Upper lobe of right lung (tissue), 1 donor: ENCODE measurements at places on chromosomes 4 and X.

GRCh38 chr4:23839279-23839678 is 50.6 kb downstream of the PPARGC1A start:
- DNase-seq: no peak

DNA sequence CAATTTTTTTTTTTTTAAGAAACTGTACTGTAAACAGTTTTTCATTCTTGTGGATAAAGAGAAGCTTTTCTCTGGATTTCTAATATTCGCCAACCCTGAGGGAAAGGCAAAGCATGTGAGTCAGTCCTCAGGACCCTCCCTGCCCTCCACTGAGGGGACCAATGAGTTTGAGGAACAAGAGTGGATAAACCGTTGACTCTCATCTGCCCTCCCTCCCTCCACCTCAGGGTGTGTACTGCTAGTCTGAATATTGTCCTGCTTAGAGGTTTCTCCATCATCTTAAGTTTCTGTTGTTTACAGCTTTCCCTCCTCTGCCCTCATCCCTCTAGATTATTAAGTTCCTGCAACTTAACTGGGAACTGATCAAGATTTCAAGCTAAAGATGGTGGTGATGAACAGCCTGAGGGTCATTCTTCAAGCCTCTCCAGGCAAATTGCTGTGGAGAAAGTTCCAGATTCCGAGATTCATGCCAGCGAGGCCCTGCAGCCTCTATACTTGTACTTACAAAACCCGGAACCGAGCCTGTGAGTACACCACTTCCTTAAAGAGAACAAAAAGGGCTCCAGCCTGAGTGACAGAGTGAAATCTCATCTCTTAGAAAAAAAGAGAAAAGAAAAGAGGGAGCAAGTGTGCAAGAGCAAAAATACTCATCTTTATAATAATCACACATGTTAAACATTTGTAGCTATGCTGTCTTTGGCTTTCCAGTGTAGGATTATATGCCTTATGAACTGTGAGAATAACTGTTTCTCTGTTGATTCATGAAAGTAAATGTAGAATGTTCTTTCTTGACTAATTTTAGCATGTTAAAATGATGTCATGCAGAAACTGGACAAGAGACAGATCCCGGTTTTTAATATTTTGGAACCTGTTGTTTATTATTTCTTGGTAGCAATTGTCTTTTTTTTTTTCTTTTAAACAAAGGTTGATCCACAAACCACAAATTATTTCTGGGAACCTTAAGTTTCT is 11.9 kb downstream of the CA5B start:
- DNase-seq: no peak

DNA sequence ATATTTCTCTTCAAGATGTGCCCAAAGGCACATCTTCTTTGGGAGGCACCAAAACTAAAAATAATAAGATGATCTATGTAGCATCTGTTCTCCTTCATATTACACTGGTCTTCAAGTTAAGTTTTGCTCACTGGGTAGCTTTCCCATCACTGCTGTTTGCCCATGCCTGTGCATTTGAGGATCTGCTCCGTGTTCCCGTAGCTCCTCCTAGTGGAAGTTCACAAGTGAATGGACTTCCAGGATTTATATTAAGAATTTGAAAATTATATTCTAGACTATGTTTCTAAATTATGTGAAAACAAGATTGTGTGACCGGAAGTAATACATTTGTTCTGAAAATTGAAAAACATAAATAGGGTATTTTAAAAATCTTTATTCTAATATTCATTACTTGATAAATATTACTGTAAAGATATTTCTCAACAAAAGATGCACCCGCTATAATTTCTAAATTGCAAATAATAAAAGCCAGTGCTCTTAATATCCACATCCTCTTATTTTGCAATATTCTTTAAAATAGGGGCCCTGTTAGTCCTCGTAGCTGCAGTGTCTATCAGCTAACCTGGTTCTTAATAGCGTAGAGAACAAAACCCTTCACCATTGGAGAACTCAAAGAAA is 147.7 kb downstream of the RBM46 start:
- DNase-seq: no peak

DNA sequence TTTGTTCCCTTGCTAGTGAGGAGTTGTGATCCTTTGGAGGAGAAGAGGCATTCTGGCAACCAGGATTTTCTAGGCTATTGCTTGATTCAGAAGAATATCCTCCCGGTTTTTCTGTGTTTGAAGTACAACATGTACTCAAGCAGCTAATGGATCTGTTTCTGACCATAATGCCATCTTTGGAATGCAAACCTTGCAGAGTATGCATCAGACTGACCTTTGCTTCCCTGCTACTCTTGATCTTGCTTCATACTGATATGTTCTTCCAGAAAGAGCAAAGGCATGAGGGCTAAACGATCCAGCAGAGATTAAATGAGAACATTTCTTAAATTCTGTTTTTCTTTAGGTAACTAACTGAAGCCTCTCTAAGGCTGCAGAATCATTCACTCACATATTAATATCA is 265.4 kb upstream of the SLC7A11 start:
- no peak for DNase-seq

DNA sequence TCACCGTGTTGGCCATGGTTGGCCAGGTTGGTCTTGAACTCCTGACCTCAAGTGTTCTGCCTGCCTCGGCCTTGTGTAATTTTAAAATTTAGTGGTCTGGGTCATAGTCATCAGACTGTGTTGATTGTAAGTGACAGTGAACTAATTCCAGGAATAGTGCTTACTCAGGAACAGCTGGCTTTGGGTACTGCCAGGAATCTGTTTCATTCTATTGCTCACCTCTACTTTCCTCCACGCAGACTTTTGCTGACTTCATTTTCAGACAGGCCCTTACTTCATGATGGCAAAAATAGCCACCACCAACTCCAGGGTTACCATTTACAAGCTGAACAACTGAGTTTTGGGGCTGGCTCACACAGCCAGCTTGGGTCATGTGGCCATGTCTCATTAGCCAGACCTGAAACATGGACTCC is 54.6 kb downstream of the FNIP2 start:
- DNase-seq: no peak

DNA sequence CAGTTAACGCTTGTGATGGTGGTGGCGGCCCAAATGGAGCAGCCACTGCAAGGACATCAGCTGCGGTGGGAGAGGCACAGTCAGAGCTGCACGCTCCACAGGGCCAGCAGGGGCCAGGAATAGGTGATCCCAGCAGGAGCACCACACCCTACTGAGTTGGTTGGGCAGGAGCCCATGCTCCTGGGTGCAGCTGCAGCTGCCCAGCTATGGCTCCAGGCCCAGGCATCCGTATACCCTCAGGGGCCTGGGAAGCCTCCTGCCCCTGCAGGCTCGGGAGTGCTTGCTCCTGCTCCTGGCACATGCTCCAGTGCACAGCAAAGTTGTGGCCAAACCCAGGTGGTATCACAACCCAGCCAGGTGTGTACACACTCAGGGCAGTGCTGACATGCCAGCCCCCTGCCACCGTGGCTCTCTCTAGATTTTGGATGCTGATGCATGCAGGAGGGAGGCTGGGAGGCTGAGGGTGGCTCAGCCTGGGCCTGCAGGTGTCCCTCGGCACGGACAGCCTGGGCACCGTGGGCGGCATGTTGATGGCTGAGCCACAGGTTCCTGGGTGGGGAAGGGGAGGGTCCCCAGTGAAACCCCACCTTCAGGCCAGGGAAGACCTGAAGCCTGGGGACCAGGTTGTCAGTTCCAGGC is 150.2 kb downstream of the CXXC4 start:
- peak; percentile 46 for DNase-seq

DNA sequence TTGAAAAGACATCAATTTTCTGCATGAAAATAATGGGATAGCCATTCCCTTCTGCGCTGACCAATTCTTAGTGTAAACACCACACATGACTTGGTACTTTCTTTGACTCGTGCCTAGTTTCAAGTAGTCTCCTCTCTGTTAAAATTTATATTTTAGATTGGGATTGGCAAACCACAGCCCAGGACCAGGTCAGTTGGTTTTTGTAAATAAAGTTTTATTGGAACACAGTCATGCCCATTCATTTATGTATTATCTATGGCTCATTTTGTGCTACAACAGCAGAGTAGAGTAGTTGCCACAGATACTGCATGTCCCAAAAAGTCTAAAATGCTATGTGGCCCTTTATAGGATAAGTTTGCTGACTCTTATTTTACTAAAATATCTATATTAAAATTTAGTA is 46.7 kb downstream of the BMX start:
- DNase-seq: no peak

DNA sequence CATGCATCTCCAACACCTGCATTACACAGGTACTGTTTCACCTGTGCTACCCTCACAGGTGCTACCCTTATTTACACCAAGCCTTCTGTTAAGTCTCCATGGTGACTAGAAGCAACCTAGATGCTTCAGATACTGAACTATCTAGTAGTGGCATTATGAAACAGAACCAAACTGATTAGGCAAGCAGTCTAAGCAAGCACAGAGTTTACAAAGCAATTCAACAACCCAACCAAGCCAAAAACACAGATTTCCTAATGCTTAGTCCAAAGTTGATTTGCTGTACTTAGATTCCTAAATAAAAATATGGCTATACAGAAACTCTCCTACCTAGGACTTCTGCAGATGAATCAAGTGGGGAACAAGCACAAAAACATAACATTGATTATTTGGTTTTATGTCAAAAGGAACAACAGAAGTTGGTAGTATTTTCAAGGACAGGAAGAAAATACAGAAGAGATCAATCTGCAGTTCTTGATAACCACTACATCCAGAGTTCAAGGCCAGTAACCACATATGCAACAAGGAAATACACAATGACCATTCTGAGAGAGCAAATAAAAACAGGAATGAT is 3.2 kb downstream of the TAPT1 start:
- DNase-seq: no peak

DNA sequence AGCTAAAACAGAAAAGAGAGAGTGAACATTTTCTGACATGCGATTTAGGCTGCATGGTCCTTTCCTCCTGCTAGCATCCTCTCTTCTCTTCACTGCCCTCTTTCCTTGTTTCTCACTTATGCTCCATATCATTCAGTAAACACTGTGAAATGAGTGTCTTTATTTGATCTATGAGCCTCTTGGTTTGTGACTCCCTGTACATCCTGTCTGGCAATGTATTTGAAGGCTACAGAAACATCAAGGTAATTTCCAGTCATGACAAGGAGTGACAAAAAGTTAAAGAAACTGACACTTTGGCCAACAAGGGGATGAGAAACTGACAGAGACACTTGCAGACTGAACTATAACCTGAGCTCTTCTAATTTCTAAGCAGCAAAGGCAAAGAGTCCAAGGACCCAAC is 8.7 kb downstream of the FTHL17 start:
- no peak for DNase-seq

DNA sequence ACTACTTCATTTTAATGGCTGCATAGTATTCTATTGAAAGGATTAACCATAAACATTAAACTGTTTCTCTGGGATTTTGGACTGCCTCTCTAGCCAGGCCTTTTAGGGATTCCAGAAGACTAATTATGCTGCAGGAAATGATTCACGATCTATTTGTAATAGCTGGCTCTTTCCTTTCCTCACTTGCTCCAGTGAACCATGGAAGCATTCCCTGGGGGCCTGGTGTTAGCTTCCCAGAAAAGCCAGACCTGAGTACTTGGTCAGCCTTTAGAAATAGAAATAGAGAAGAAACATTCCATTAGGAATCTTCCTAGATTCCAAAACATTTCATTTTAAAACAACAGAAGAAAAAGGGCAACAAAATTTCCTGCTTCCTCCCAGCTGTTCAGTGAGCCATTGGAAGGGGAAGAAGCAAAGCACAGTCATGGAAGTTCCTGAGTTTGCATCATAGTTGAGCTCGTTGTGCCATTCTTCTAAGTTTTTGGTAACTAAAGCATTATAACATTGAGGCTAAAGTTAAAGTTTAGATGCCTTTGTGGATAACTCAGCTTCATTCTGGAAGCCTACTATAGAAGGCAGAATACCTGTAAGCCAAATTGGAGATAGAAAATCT is 83.5 kb downstream of the NPNT start:
- DNase-seq: no peak

- no peak for DNase-seq
These were observed 638.7 kb downstream of the FSTL5 start for GRCh38 chr4:161525121-161525520.

DNA sequence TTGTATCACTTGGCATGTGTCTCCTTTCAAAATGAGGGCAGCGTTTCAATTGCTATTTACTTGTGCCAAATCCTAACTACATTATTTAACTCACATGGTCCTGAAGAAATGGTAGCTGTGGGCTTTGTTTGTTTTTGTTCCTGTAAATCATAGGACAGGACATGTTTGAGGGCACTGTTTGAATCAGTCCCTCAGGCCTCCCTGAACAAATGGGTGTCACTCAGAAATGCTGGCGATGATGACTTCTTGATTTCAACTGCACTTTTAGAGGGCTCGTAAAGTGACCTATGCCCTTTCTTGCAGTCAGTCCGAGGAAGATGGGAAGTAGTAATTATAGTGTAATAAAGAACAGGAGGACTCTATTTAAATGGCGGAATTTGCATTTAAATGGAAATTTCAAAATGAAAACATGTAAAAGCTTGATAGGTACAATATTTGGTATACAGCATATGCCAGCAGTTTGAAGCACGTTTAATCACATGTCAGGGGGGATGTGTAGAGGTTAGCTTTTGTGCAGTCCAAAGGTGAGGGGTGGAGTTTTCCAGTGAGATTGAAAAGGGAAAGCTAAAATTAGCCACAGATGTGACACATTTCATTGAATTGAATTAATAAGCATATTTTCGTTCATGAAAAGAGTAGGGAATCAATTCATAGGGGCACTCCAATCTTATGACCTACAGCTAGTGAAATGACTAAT is 1958.7 kb upstream of the IGFBP7 start:
- no peak for DNase-seq

DNA sequence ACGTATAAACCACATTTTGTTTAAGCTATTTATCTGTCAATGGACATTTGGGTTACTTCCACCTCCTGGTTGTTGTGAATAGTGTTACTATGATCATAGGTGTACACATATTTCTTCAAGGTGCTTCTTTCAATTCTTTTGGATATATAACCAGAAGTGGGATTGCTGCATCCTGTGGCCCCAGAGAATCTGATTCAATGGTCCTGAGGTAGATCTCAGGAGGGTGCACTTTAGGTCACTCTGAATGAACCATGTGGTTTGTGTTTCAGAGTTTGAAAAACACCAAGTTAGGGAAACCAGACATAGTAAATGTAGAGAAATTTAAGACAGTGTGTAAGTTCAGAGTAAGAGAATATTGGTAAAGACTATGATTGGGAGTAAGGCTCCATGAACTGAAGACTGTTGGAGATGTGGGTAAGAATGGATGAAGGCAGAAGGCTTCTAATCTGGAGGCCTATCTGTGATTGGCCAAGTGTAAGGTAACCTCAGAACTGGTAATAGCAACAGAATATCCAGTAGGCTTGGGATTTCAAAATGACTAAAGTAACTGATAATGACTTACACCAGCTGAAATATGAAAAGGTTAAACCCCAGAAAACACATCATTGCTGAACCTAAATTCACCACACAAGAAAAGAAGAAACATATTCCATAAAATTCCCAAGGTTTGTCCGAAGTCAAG is 236.9 kb downstream of the CAMK2D start:
- no peak for DNase-seq

- no peak for DNase-seq
These were observed 12.6 kb downstream of the CA5B start for GRCh38 chrX:15750611-15751154.

DNA sequence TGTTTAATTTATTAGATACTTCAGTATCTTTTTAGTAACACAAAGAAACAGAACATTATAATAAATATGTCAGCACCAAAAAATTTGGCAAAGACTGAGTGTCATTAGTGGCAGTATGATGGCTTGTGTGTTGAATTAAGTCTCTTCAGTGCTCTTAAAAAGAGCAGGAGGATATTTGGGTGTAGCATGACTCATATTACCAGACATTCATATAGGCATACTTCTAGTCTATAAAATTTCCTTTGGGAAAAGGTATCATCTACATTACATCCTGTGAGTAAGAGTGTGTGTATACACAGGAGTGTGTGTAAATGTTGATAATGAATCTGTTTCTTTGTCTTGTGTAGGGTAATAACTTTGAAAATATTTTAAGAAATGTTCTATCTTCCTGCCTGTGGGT is 135.7 kb downstream of the CNKSR2 start:
- DNase-seq: no peak
